ENCODE measurements at places on chromosomes 2 and 18.

DNA sequence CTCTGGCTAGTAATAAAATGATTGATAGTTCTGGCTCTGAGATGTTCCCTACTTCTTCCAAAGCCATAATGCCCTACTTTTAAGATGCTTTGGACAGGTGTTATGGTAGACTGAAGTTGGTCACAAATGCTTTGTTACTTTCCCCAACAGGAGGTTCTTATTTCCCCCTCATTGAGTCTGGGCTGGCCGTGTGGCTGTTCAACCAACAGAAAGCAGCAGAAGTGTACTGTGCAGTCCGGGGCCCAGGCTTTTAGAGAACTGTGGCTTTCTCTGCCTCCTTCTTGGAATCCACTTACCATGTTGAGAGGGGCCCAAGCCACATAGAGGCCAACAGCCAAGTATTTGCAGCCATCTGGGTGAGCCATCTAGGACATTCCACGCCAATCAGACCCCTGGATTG is 94.2 kb downstream of the KCTD1 start:
- DNase-seq = no peak

GRCh38 chr2:219608399-219608964 is 10.8 kb downstream of the STK11IP start:
- no peak for DNase-seq

- DNase-seq = no peak
Measured at GRCh38 chr2:221478485-221478863, 93.6 kb downstream of the EPHA4 start.

DNA sequence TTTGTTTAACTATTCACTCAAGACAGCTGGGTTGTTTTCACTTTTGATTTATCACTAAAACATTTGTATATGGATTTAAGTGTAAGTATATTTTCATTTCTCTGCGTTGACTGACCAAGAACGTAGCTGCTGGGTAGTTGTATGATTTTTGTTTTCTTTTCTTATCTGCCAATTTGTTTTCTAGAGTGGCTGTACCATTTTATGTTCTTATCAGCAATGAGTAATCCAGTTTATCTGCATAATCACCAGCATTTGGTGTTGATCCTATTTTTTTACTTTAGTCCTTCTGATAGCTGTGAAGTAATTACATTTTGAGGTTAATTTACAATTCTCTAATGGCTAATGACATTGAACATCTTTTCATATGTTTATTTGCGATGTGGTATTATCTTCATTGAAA is 1178.4 kb upstream of the TMEFF2 start:
- no peak for DNase-seq

- no peak for DNase-seq
Measured at GRCh38 chr2:205370726-205371125, 311.6 kb upstream of the NRP2 start.

- DNase-seq = peak; percentile 74
Measured at GRCh38 chr2:43325107-43325811, 98.9 kb upstream of the ZFP36L2 start.

DNA sequence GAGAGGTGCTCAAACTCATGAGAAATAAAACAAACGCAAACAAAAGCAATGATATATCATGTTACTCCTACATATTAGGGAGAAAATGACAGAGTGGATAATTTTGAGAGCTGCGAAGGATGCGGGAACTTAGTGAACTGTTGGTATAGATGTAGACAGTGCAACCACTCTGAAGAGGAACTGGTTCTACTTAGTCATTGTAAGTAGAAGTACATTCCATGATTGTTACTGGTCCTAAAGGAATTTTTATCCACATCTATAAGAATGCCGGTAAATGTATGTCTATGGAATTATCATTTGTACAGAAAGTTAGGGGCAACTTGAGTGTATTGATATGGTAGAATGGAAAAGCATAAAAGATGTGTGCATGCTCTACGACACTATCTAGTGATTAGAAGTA is 1238.4 kb downstream of the LRP1B start:
- DNase-seq = no peak

DNA sequence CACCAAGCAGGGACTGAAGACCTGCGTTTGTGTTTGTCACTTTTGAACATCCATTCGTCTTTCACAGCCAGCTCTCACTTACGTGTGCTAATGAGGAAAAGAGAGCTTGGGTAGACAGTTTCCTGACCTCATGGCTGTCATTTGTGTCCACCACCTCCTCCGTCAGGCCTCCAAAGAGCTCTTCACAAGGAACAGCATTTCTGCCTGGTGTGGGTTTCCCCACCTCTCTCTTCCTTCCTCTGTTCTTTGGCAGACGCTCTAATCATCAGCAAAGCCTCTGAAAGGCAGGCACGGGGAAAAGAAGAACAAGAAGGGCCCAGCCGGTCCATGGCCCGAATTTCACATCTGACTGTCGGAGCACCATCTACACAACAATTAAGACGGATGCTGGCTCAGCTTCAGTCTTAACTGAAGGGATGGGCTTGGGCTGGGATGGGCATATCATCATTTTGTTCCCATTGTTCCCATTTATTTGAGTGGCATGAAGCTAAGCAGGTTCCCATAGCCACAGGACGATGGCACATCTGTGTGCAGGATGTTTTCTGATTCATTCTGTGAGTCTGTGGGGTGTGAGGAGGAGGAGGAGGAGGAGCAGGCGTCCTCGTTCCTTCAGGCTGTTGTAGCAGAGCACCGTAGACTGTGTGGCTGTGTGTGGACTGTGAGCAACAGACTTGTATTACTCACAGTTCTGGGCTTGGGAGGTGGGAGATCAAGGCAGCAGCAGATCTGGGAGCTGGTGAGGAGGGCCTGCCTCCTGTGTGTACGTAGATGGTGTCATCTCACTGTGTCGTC is 66.4 kb downstream of the TSHZ1 start:
- DNase-seq = no peak

- DNase-seq = no peak
Measured at GRCh38 chr2:132782176-132782783, 112.3 kb upstream of the LYPD1 start.

- DNase-seq = no peak
Measured at GRCh38 chr2:178397002-178397605, 53.9 kb downstream of the PRKRA start.

DNA sequence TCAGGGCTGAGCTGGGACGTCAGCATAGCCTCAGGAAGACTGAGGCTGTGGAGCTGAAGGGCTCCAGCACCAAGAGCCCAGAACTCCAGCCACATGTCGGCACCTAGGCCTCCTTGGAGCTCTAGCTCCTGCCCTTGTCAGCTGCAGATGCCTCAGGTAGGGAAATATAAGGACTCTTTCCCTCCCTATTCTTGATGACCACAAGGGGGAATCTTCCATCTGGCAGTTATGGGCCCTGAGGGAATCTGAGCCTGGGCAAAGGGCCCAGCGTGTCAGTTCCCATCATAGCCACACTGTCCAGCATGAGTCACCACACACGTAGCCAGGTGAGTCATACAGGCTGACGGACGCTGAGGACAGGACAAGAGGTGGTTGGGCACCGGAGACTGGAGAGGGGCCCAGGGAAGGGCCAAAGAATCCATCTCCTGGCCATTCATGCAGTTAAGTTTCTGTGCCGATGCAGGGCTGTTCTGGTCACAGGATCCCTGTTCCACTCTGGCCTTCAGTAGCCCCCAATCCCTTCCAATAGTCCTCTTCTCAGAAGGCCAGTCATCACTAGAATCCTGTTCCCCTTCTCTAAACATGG is 1.8 kb downstream of the MPV17 start:
- peak; percentile 86 for DNase-seq

DNA sequence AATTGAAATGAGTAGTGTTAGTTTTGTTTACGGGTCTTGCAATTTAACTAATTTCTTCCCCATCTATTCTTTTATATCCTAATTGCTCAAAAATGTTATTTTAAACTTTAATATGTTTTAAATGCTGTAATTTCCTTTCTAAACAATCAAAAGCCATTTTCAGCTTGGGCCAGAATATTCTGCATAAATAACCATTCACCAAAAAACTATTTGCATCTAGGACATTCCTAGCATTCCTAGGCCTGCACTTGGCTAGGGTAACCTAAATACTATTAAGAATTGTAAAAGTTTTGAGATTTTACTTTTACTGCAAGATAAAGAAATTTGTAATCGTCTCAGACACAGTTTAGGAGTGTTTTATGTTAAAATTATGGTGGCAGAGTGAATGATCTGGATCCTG is 7.8 kb upstream of the ETAA1 start:
- no peak for DNase-seq

DNA sequence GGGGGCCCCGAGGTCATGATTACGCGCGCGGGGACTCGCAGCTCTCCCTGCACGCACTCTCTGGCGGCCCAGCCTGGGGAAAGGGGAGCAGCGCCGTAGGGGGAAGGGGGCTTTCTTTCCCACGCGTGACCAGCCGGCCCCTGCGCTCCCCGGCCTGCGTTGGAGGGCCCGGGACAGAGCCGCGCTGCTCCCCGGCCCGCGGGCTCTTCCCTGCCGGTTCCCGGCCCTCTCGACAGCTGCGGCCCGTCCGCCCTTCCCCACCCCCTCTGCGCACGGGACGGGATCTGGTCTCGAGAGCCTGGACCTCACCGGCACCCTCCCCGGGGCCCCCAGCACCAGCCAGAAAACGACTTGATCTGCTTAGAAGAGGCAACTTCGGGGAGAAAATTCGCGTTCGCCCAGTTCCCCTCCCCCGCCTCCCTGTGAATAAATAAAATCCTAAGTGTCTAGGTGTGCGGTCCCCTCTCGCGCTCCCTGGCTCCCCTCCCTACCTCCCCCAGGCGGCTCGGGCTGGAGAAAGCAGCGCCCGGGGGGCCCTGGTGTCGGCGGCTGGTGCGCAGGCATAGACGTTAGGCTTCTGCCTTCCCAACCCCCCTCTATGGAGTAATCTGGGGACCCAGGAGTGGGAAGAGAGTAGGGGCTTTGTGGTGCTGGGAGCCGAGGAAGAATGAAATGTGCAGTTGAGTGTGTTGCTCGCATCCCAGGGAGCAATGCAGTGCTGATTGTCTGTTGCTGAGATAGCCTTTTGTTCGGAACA is 803 bp upstream of the FIGN start:
- peak; percentile 75 for DNase-seq

DNA sequence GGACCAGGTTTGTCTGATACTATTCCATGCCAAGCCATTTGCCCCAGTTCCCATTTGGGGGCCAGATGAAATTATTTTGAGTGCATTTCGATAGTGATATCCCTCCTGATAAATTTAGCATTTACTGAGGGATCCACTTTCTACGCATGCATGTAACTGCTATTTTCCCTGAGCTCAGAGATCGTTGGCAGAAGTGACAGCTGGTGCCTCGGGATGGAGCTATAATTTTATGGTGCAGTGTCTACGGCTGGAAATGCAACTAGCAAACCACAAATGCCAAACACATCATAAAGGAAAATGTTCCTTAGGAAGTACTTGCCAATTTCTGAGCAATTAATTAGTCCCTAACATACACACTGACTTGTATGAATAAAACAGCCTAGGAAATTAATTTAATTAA is 254.8 kb downstream of the SLC8A1 start:
- DNase-seq = no peak

DNA sequence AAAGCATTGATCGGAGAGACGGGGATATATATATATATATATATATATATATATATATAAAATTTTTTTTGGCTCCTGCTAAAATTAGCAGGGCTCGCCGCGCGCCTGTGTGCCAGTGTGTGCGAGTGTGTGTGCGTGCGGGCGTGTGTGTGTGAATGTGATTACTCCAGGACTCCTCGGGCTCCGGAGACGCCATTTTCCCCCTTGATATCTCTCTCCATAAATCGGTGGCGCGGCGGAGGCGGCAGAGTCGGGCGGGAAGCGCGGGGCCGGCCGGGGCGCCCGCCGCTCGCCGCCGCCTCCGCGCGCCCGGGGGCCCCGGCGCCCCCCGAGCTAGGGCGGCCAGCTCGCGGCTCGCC is 795 bp upstream of the SETBP1 start:
- DNase-seq = peak; percentile 85

GRCh38 chr18:75324686-75325257 is 102.7 kb downstream of the SMIM21 start:
- DNase-seq = no peak

DNA sequence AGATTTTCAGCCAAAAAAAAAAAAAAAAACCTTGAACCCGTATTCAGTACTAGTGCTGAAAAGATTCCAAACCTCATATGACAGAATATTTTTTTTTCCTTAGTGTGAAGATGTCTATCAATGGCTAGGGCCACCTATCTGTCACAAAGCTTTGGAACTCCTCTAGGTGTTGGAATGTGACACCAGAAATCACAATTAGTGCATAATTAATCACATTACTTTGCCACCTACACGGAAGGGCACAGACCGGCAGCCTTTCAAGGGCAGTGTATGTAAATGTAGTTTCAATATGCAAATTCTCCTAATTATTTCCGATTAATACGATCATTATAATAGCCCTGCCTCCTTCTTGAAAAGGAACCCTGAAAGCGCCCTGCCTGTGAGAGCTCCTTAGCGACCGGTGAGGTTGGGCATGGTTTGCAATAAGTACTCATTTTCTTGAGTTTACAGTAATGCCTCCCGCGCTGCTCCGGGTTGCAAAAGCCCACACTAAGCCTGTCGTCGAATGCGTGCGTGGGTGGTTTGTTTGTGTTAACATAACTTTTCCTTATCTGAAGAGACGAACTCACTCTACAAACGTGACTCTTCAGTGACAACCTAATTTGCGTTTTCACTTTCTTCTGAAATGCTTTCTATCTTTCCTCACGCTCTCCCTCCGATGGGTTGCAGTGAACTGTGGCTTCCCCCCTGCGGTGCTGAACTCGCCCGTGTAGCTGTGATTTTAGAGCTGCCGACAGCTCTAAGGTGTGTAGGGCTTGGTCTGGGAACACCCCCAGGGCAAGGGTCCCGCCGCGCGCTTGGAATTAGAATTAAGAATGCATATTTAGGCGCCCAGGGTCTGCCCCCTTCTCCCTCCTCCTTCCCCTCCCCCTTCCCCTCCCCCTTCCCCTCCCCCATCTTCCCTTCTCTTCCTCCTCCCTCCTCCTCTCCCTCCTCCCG is 765 bp upstream of the ID2 start:
- DNase-seq = peak; percentile 82

DNA sequence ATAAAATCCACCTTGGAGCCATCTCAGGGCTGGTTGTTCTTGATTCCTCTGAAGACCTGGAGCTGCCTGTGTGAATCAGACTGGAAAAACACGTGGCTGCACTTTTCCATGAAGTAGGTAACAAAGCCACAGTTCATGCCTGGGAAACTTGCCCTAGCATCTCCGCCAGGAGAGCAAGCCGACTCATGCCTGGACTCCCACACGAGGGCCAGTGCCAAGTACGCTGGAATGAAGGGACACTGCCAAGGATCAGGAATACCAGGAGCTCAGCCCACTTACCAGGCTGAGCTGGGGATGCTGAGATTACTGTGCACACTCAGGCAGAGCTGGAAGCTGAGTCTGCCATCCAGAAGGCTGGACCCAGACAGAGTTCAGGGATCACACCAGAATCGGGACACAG is 10.9 kb upstream of the FHL2 start:
- DNase-seq = peak; percentile 92

GRCh38 chr2:17475286-17475685 is 43.0 kb downstream of the RAD51AP2 start:
- DNase-seq = no peak

GRCh38 chr2:1766425-1766824 is 22.1 kb upstream of the PXDN start:
- DNase-seq = no peak

- DNase-seq = peak; percentile 83
Measured at GRCh38 chr2:229408356-229408755, 137.3 kb upstream of the PID1 start.

GRCh38 chr2:104857262-104858005 is 3.5 kb downstream of the POU3F3 start:
- no peak for DNase-seq

GRCh38 chr2:36664696-36665076 is 31.8 kb upstream of the VIT start:
- no peak for DNase-seq

GRCh38 chr2:209505410-209505809 is 81.6 kb downstream of the MAP2 start:
- DNase-seq = no peak

- DNase-seq = peak; percentile 63
Measured at GRCh38 chr2:11446733-11447248, 19.2 kb downstream of the E2F6 start.

- peak; percentile 92 for DNase-seq
Measured at GRCh38 chr2:42835577-42836371, 43.4 kb upstream of the HAAO start.
